ENCODE measurements at places on chromosomes 5 and 9. TPM values are rescaled to one million over a fixed set of nuclear protein-coding genes. Genes with fewer than 3 reads are reported as not detected.

DNA sequence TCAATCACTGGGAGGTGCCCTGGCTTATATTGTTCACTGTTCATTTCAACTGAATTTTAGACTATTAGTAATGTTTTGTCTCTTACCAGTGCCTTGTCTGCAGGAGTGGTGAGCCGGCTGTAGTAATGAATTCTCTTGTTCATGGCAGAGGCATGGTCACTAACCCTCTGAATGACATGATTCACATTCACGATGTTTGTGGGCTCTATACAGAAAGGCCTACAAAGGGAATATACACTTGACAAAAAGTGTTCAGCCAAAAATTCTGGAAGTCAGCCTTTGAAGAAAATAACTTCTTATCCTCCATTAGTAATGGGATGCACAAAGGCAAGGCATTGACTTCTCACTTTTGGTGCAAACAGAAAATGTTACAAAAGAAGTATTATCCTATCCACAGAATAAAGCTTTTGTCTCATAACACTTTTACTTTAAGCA lies 39.6 kb downstream of the SLC38A9 start:
- no peaks in the 10 kb centered on the region for H3K27me3 ChIP-seq
- H3K36me3 ChIP-seq, result peaks cover 4% of the 10 kb centered on the region
- H3K27ac ChIP-seq, result no peak overlapping the region
- H3K4me1 ChIP-seq, result no peaks in the 10 kb centered on the region
- no peak overlapping the region for H3K4me3 ChIP-seq

- peaks cover 33% of the 10 kb centered on the region for H3K4me1 ChIP-seq
- H3K4me3 ChIP-seq, result no peak overlapping the region
- H3K36me3 ChIP-seq, result peaks cover 8% of the 10 kb centered on the region
- peak overlapping the region; percentile 43 for H3K27ac ChIP-seq
Observed at GRCh38 chr9:3920604-3921582, 379.0 kb downstream of the GLIS3 start.

DNA sequence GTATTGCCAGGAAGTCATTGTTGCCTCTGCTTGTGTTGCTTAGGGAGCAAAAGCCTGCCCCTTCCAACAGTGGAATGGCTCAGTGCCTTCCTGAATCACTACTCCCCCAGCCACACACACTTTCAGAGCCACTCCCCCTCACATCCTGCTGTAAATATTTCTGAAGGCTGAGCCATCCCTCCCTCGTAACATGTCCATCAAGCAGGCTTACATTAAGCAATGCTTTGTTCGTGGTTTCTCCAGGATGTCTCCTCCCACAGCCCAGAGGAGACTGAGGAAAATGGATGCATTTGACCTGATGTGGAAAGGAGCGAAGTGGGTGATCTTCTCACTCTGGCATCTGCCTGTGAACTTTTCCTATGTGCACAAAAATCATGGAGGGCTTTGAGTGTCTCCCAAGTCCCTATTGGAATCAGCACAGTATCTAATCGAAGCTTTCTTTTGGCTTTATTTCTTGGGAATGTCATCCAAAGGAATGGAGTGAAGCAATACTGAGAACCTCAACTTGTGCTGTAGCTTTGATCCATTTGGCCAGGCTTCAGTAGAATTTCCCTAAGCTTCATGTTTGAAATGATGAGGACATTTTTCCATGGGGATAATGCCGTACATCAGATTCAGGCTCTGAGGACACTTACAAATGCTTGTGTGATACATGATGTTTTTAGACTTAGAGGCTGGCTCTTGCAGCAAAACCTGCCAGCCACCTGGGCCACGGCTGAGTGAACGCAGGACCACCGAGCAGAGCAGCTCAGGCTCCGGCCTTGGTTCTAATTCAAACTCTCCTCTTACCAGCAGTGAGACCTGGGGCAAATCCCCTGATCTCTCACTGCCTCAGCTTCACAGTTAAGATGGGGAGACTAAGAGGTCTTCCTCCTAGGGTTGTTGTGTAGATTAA lies 389.1 kb downstream of the ENC1 start:
- no peak overlapping the region for H3K27ac ChIP-seq
- H3K27me3 ChIP-seq, result no peaks in the 10 kb centered on the region
- DNase-seq, result no peak
- no peaks in the 10 kb centered on the region for H3K36me3 ChIP-seq

DNA sequence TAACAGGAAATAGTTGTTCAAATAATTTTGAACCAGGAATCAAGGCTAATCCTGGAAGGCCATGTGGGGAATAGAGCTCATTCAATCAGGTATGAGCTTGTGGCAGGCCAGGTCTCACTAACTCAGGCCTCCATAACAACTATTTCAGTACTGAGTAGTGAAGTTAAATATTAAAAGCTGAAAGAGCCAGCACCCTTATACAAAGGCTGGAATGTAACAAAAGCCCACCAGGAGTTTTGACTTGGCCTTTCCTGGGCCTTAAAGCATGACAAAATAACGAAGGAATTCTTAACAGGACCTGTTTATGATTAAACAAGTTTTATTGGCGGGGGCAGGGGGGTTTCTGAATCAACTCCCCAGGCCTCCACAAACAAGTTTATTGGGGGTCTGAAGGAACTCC lies 1146.7 kb downstream of the CDH9 start:
- H3K27me3 ChIP-seq, result no peaks in the 10 kb centered on the region
- no peak for DNase-seq

DNA sequence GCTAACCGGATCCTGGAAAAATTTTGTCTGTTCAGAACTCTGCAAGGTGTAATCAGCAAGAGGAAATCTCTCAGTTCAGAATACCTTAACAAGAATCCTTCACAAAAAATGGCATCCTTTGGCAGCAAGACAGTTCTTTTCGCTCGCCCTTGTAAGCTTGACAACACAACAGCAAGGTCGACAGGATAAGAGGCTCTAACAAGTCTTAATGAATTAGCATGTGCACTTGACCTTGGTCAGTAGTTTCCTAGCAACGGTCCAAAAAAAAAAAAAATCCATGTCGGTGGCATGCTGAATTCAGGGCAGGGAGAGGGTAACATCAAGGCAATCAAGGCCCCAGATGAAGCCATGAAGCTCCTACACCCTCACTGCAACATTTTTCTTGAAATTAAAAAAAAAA lies 172.8 kb downstream of the APBA1 start:
- no peaks in the 10 kb centered on the region for H3K36me3 ChIP-seq
- H3K4me1 ChIP-seq, result peaks cover 24% of the 10 kb centered on the region
- H3K27me3 ChIP-seq, result no peaks in the 10 kb centered on the region
- H3K27ac ChIP-seq, result no peak overlapping the region

Gene SLC9A3
- 1.4 TPM for total RNA-seq

DNA sequence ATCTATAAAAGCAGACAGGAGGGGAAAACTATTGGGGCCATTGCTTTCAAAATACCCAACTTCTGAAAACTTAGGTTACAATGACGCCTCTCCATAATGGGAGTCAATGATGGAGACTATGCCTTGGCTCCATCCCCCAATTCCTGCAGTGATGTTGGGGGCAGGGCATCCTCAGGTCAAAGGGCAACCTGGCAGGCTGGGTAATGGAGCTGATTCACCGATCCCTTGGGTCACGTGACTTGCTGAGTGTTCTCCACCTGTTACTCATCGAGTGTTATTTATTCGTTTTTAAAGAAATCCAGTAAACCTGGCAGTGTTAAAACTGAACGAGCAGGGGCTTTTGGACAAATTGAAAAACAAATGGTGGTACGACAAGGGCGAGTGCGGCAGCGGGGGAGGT lies 244.4 kb downstream of the FAM114A2 start:
- no peak for DNase-seq
- peaks cover 6% of the 10 kb centered on the region for H3K4me1 ChIP-seq

DNA sequence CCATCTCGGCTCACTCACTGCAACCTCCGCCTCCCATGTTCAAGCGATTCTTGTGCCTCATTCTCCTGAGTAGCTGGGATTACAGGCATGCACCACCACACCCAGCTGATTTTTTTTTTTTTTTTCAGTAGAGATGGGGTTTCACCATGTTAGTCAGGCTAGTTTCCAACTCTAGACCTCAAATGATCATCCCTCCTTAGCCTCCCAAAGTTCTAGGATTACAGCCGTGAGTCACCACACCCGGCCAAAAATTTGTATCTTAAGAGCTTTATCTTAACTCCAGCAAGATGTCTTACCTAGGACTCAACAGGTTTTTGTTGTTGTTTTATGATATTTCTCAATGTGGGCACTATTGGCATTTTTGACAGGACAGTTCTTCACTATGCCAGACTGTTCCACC lies 27.9 kb downstream of the LYRM7 start:
- no peaks in the 10 kb centered on the region for H3K27me3 ChIP-seq
- no peak for DNase-seq
- H3K4me1 ChIP-seq, result peaks cover 4% of the 10 kb centered on the region
- H3K27ac ChIP-seq, result no peak overlapping the region
- no peak overlapping the region for H3K4me3 ChIP-seq
- H3K36me3 ChIP-seq, result no peaks in the 10 kb centered on the region

DNA sequence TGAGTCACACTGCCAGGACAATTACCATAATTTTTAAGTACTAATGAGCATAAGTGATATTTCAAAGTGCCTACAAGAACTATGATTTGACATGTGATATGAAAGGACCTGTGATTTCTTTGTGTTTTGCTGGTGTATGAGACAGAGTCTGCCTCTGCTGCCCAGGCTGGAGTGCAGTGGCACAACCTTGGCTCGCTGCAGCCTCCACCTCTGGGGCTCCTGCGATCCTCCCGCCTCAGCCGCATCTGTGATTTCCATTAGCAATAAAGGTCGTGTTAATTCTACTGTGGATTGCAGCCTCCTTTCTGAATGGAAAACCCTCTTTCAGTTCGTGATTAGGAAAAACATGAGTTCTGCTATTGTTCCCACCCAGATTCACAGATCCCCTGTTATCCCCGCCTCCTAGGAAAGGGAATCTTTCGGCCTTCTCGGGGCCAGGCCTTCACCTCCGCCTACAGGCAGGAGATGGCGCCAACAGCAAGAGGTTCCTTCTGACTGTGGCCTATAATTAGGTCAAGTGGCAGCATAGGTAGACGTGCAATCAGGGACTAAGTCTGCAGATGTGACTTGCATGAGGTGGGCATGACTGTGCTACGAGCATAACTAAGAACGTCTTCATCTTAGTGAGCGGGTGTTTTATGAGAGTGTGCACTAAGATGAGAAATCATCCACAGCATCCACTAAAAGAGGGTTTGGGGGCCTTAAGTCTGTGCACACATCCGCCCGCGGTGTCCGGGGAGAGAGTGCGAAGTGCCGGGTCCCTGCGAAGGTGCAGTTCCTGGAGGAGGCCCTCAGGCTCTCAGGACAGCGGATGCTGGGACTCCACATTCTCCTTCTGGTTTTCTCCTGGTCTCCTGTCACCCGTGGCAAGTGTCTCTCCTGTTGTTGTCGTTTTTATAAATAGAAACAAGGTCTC lies 23.1 kb downstream of the TRIM7 start:
- peak; percentile 87 for DNase-seq
- no peak overlapping the region for H3K27ac ChIP-seq
- H3K27me3 ChIP-seq, result peaks cover 9% of the 10 kb centered on the region
- no peaks in the 10 kb centered on the region for H3K4me1 ChIP-seq

Gene CORO2A
- 2.4 TPM for total RNA-seq

All from neural progenitor cell (in vitro differentiated cells).